Stimulated activated memory B cell treated with anti-CD40 and anti-IgM and Interleukin-4, amounts not matched to agents 10 μg/mL and 1 μg/mL and 100 μg/mL, for 72 hours (primary cell): ENCODE measurements at places on chromosomes 1 and 21.

DNA sequence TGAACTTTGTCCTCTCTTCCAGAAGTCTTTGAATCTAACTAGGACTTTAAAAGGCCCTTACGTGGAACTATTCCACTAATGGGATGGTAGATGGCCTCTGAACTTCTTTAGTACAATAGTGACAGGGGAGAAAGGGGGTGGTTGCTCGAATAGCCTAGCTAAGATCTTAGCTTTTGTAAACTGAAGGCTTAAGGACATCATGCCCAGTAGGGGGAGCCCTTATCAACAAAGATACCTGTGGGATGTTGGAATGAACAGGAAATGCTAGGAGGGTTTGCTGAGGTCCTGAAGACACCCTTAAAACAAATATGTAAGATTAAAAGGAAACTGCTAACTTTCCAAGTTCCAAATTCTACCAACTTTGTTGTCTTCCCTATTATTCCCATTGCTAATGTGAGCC, 33.2 kb downstream of the NHLH2 start:
- peak; percentile 61 for ATAC-seq

GRCh38 chr1:207676153-207676552, 31.2 kb downstream of the CR1L start:
- no peak for ATAC-seq

GRCh38 chr21:43893536-43894205, 28.6 kb downstream of the AGPAT3 start:
- ATAC-seq = peak; percentile 83

- peak; percentile 36 for ATAC-seq
Observed at GRCh38 chr1:41053316-41053715, 31.8 kb upstream of the SLFNL1 start.

DNA sequence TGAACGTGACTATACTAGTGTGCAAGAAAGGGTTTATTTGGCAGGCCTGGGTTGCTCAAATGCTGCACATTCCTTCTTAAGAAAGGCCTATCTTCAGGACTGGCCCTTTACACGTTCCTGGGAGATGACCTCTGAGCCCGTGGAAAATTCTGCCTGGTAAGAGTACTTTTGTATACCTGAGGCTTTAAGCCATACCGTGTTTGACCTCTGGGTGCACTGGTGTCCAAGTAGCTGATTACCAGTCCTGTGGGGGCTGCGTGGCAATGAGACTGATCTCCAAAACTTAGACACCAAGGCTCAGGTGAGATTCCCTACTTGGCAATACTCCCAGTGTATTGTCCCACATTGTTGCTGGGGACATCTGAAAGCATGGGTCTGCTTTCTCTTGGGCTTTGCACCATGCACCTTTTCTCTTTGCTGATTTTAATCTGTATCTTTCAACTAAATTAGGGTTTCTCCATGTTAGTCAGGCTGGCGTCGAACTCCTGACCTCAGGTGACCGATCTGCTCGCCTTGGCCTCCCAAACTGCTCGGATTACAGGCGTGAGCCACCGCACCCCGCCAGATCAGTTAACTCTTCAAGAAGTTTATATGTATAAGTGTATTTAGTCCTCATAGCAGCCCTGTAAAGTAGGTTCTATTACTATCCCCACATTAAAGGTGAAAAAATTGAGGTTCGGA, 44.5 kb downstream of the TRIM33 start:
- ATAC-seq = no peak

DNA sequence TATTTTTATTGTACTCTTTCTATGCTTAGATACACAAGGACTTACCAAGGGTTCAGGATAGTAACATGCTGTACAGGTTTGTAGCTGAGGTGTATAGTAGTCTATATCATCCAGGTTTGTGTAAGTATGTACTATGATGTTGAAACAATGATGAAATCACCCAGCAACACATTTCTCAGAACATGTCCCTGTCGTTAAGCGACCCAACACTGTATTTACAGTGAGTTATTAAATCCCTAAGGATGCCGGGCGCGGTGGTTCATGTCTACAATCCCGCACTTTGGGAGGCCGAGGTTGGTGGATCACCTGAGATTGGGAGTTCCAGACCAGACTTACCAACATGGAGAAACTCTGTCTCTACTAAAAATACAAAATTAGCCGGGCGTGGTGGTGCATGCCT, 21.6 kb upstream of the RCOR3 start:
- ATAC-seq = no peak

- ATAC-seq = no peak
Observed at GRCh38 chr1:43796111-43796581, 88.8 kb downstream of the ST3GAL3 start.

DNA sequence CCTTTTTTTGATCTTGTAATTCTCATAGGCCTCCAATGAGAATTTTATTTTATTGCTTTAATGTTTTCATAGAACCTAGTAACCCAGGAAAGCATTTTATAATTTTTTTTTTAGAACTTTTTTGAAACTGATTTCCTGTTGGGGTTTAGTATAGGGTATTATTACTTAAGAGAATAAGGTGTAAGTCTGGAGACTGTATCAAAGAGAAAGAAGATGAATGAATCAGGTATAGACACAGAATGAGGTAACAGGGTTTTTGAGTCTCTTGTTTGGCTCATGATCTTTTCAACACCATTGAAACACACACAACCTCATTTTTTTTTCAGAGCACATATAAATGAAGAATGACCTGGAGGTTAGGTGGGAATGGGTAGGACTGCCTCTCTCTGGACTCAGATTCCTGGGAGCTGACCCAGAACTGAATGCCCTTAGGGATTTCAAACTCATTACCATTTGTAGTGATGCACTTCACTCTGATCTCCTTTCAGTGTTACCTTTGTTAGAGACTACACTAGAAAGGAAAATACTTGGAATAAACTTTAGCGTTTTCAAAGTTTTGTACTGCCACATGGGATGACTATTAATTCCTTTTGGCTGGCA, 51.0 kb downstream of the EPB41 start:
- ATAC-seq = no peak
